ENCODE measurements at places on chromosomes 2 and 18.
A peak's percentile ranks its signal among the peaks of the same experiment; 100 is the strongest.

DNA sequence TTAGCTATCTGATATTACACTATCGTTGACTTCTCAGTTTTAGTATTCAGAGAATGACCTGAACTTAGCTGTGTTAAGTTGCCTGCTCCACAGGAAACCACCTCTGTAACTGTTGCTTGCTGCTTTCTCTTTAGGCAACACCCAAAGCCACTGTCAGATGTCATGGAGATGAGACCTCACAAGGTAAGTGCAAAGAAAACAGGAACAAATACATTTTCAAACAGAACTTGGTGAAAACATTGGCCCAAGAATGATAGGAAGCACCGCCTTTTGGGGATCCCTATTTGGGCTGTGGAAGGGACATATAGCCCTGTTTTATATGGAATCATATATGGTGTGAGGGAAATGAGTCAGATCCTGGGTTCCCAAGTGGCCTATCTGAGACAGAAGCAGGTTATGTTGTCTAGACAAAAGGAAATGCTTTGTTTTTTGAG lies 143.4 kb downstream of the UBE2E3 start:
- no peak for DNase-seq

DNA sequence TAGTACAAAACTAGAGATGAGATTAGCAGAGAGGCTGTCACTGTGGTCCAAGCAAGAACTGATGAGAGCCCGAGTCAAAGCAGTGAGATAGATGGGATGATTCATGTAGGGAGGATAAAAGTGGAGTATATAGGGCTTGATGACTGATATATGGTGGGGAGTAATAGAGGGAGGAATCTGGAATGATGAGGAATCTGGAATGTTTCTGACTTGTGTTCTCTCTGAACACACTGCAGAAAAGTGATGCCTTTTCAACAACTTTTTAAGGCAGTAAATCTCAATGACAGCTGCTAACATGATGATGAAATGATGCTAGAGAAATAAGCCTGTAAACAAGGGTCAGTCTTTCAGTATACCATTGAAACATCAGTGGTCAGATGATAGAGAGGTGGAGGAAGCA lies 143.5 kb upstream of the SP5 start:
- no peak for DNase-seq

DNA sequence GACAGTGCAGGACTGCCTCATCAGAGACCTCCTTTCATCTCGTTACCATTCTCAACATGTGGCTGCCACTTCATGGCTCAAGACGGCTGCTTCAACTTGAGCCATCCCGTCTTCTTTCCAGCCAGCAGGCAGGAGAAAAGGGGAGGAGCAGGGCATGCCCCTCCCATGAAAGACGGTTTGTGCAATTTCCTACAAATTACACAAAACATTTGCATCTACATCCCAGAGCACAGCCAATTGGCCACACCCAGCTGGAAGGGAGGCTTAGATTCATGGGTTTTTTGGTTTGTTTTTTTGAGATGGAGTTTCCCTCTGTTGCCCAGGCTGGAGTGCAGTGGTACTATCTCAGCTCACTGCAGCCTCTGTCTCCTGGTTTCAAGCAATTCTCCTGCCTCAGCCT lies 11.8 kb downstream of the UCN start:
- peak; percentile 16 for DNase-seq

- no peak for DNase-seq
Measured at GRCh38 chr2:236573066-236573929, 3.7 kb downstream of the ACKR3 start.

GRCh38 chr2:162256591-162256991 lies 13.3 kb upstream of the FAP start:
- DNase-seq: no peak

DNA sequence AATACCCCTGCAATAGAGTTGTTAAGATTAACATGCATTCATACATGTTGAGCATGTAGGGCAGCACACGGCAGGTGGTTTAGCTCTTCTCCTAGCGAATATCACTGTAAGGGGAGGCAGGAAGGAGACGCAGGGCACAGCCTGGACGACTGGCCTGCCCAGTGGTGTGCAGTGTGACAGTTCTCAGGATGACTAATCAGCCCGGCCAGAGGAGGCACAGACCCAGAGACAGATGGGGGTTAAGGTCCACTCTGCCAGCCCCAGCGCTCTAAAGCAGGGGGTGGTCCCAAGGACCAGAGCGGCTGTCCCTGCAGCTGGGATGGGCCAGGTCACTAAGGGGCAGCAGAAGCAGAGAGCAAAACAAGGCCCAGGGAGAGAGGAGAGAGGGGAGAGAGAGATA lies 63.7 kb downstream of the RNF152 start:
- DNase-seq: no peak

- DNase-seq: no peak
Measured at GRCh38 chr18:13257361-13257980, 38.9 kb downstream of the LDLRAD4 start.

DNA sequence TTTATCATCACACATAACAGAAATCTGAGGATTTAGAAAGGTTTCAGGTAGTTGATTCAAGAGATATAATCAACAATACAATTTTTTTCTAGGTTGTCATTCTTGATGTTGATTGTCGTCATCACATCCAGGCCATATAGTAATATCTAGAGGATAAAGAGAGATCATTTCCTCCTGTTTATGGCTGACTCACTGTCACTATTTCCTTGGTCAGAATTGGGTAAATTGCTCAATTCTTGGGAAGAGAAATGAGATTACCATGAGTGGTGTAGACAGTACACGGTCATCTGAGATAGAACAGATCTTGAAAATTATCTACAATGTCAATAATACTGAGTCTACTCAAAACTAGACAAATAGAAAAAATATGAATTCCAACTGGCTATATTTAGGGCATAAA lies 78.8 kb downstream of the ZNF804A start:
- DNase-seq: no peak

DNA sequence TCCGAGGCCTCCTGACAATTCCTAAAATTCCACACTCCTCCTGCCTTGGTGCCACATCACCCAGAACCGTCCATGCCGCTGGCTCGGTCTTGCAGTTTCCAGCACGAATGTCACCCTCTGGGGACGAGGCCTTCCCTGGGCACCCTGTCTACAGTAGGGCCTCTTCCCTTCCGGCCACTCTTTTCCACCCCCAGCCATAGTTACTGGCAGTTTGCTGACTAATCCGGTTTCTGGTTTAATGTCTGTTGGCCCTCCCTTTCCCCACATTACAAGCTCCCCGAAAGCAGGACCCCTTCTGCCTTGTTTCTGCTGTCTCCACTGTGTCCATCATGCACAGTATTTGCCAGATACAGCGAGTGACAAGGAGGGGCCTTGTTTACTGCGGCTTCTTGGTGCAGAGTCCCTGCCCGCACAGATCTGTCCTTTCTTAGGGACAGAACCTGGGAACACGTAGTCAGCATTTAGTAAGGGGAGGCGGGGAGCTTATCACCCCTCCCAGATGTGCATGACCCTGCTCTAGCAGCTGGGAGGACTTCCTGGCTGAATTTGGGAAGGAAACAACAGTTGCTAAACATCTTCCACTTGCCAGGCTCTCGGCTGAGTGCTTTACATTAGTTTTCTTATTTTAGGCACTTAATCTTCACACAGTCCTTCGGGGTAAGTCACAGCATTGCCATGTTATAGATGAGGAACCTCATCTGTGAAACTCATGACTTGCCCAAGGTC lies 23.6 kb upstream of the CATIP start:
- no peak for DNase-seq

- no peak for DNase-seq
Measured at GRCh38 chr18:25164848-25165811, 186.8 kb downstream of the ZNF521 start.

- no peak for DNase-seq
Measured at GRCh38 chr2:189681903-189682302, 7.4 kb downstream of the ANKAR start.

- no peak for DNase-seq
Measured at GRCh38 chr18:57095884-57096283, 51.0 kb upstream of the BOD1L2 start.

- DNase-seq: no peak
Measured at GRCh38 chr2:229575569-229576315, 138.6 kb downstream of the DNER start.

DNA sequence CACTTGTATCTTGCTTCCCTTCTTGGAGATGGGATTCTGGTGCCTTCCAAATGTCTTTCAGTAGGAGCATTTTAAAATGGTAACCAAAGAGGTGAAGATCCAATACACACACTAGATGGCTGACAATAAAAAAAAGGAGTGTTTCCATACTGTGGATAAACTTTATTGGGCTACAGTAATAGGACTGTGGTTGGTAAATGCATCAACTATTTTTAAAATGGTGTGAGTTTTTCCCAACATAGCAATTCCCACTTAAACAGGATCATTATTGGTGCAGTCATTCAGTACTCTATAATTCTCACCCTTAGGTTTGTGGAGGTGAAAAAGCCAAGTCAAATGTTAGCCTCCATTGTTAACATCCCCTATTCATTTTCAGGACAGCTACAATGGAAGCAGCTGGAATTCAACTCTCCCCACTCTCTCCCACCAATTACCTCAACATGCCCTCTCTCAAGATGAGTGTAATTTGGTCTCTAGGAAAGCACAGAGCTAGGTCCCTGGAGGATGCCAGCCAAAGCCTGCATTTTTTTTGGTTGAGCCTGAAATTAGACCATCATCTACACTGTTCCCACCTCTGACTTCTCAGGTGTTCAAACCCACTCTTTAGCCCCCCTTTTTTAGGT lies 273.3 kb downstream of the TCF4 start:
- DNase-seq: no peak

GRCh38 chr2:188522517-188522916 lies 230.8 kb downstream of the GULP1 start:
- DNase-seq: no peak

- DNase-seq: no peak
Measured at GRCh38 chr2:105910497-105911238, 166.0 kb downstream of the NCK2 start.

GRCh38 chr18:70195014-70195614 lies 10.4 kb downstream of the RTTN start:
- no peak for DNase-seq

- DNase-seq: no peak
Measured at GRCh38 chr2:155162494-155162893, 464.0 kb downstream of the KCNJ3 start.

GRCh38 chr2:2655453-2656114 lies 324.5 kb upstream of the MYT1L start:
- no peak for DNase-seq

GRCh38 chr2:102301867-102302362 lies 9.4 kb upstream of the IL1RL1 start:
- DNase-seq: no peak

- no peak for DNase-seq
Measured at GRCh38 chr18:36035253-36035652, 32.1 kb downstream of the RPRD1A start.
